RWPE2 (cell line): ENCODE measurements at places on chromosomes 16 and 17.

DNA sequence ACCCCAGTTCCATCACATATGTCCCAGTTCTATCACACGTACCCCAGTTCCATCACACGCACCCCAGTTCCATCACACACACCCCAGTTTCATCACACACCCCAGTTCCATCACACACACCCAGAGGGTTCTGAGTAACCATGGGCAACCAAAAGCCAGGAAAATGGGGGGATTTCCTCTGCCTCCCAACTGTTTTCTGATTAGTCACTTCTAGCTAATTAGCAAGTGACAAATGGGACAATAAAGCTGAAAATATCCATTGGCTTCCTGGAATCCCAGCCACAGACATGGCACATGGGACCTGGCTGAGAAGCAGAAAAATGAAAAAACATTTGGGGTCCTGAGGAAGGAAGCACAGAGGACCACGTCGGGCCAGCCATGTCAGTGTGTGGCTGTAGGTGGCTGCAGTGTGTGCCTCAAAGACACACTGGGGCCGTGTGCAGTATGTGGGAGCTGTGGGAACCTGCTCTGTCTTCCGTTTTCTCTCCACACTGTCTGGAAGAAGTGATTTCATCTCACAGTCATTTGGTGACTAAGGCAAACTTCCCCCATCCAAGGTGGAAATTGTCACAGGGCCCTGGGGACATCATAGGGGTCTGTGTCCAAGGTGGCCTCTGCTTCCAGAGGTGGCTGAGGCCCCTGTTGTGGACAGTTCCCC lies 106.7 kb downstream of the CMIP start:
- no peak for DNase-seq

DNA sequence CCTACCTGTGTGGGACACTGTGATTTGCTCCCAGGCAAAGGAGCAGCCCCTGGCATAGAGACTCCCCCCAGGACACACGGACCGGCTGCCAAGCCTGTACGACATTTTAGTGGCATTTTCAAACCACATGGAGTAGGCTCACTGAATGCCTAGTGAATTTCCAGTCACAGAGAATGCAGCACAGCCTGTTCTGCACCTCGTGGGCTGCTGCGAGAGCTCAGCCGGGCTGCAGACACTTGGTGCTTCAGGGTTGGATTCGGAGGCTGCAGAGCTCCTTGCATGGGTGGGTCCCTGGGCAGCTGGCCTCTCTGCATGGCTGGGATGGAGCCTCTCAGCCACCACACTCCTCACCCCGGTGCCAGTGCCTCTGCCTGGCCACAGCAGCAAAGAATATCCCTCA lies 51.2 kb upstream of the HNF1B start:
- no peak for DNase-seq

- DNase-seq = no peak
Measured at GRCh38 chr17:83083368-83084201, 4.2 kb downstream of the METRNL start.

DNA sequence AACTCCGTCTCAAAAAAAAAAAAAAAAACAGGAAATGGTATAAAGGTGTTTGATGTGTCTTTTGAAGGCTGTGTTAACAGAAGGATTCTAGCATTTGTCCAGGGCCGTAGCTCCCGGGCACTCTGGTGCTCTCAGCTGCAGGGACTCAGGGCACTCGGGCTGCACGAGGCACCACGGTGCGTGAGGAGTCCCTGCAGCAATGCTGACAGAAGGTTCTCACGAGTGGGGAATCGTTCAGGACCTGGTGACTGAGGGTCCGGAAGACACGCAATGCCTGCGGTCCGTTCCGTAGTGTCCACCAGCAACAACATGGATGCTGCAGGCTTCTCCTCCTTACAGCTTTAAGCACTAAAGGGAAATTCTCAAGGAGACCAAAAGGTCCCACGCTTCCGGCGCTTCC lies 12.6 kb upstream of the FAAP100 start:
- no peak for DNase-seq

DNA sequence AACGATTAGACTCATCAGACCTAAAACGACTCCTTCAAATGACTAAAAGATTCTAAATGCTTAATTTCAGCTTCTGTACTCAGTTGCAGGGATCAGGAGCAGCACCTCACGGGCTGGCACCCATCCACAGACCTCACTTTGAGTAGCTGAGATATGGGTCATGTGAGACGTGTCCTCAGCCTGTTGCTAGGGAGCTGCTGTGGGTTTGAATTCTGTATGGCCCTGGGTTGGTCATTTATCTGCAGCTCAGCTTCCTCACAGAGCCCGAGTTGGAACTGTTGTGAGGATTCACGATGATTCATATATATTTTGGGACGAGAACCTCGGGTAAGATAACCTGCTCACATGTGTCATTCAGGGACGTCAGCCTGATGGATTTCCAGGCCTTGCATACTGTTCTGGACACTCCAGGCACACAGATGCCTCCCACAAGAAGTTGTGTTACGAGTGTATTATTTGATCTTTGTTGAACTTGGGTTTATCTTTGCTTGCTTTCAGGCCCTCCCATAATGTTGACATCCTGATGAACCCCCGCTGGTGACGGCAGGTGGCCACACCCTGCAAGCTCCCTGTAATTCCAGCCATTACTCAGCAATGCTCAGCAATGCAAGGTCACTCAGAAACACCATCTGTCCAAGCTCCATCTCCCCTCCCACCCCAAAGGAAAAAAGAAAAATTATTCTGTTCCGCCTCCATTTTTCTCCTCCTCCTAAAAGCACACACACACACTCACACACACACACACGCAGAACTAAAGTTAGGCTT lies 137.6 kb downstream of the RBFOX3 start:
- no peak for DNase-seq

- DNase-seq = no peak
Measured at GRCh38 chr16:53913099-53913870, 209.3 kb downstream of the FTO start.

GRCh38 chr17:16911141-16911937 lies 60.6 kb downstream of the TNFRSF13B start:
- no peak for DNase-seq

- no peak for DNase-seq
Measured at GRCh38 chr16:69931631-69932030, 19.5 kb upstream of the CLEC18A start.
